GM10248 (cell line): ENCODE measurements at places on chromosomes 3 and 15.
A peak's percentile ranks its signal among the peaks of the same experiment; 100 is the strongest.

GRCh38 chr15:79113831-79114230, 23.3 kb upstream of the RASGRF1 start:
- DNase-seq, result no peak

GRCh38 chr15:99477791-99478471, 87.9 kb upstream of the MEF2A start:
- DNase-seq, result no peak

DNA sequence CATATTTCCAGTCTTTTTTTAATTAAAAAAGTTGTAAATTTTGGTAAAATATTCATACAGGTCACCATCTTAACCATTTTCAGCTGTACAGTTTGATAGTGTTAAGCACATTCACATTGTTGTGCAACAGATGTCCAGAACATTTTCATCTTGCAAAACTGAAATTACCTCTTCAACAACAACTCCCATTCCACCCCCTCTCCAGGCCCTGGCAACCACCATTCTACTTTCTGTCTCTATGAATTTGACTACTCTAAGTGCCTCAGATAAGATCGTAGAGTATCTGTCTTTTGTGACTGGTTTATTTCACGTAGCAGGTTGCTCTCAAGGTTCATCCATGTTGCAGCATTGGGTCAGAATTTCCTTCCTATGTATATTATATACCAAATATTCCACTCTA, 76.0 kb downstream of the SLCO3A1 start:
- no peak for DNase-seq

- DNase-seq, result no peak
Observed at GRCh38 chr15:68427366-68427765, 4.6 kb downstream of the ITGA11 start.

GRCh38 chr15:67863442-67863987, 23.7 kb upstream of the RNU6-1 start:
- DNase-seq, result peak; percentile 87

DNA sequence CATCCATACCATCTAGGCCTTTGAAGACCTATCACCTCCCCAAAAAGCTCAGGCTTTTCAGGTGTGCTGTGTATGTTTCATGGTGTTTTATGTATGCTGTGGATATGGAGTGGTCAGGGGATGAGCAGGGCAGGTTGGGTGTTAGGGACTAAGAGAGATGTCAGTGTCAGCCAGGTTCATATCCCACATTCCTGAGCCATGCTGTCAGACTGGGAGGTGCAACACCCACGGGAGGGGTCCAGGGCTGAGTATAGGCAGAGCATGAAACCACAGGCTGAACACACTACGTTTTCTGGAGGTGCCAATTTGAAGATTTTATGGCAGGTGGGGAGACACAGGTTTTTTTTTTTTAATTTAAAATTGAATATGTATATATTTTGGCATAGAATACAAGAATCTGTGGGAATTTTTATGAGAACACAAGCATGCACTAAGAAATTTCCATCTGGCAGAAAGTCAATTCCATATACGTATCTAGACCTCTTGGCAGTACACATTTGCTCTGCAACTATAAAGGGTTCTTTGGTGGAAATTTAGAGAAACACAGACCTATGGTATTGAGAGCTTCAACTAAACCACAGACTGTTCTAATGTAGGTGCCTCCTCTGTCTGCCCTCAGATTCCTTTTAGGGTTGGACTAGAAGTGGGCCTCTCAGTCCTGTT, 101.9 kb upstream of the RNU6-1 start:
- DNase-seq, result no peak

DNA sequence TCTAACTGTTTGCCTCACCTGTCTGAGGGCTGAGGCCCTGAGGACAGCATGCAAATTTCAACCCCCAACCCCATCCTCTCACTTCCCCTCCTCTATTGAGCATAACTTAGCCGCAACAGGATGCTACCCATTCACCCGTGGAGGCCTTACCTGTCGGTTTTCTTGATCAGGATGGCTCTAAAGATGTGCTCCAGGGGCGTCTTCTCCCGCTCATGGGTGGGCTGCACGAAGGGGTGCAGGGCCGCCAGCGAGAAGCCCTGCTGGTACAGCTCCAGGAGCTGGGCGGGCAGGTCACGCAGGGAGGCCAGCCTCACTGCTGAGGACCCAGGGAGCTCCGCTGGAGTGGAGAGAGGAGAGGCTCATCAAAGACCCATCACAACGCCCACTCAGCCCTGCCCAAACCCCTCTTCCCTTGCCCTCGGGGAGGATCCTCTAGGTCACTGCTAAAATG, 79.8 kb downstream of the RFTN1 start:
- DNase-seq, result peak; percentile 62

DNA sequence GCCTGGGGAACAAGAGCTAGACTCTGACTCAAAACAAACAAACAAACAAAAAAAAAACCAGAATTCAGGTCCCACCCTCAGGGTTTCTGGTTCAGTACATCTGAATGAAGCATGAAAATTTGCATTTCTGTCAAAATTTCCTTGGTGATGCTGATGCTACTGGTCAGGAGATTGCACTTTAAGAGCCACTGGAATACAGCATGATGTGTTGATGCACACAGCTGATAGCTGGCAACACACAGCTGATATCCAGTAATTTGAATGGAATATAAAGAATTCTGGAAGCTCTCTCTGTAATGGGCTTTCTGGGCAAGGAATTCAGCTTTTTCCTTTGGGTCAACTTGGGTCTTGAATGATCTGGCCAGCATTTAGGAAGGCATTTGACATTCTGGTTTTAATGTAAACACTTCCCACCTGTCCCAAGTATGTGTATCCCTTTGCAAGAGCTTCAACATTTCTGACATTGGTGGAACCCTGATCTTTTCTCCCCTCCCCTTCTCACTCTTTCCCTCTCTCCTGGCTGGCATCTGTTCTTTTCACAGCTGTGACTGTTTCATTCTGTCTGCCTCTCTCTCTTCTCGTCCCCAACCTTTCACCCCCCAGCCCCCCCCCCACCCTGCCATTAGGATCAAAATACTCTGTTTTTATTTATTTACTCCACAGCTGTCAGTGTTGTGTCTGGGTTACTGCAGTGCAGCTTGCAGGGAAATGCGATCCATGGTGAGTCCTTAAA, 189.5 kb downstream of the TPRG1 start:
- no peak for DNase-seq
